ENCODE measurements at places on chromosomes 3 and 15.

DNA sequence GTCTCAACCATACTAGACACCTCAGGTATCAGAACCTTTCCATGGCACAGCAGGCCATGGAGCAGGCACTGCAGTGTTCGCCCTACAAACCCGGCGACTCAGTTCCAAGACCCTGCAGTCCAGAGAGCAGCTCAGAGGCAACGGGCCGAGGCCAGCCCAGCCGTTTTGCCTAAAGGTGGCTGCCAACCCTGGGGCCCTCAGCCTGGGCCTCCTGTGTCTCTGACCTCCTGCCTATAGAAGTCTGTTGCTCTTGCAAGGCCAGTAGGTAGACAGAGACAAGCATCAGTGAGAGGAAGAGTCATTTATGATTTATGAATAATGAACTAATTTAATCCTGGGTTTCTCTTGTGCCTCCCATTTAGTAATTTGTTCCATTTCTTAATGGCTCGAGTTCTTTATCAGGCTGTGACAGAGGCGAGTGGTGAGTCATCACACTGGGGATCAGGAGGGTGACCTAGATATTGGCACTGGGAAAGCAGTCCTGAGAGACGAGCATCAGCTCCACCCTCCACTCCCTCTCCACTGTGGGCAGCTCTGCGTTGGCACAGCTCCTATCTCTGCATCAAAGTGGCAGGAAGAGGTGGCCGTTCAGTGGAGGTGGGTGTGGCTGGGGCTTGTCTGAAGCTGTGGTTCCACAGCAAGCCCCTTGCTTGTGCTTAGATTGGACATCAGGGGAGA lies 79.8 kb downstream of the ABHD5 start:
- DNase-seq: no peak

DNA sequence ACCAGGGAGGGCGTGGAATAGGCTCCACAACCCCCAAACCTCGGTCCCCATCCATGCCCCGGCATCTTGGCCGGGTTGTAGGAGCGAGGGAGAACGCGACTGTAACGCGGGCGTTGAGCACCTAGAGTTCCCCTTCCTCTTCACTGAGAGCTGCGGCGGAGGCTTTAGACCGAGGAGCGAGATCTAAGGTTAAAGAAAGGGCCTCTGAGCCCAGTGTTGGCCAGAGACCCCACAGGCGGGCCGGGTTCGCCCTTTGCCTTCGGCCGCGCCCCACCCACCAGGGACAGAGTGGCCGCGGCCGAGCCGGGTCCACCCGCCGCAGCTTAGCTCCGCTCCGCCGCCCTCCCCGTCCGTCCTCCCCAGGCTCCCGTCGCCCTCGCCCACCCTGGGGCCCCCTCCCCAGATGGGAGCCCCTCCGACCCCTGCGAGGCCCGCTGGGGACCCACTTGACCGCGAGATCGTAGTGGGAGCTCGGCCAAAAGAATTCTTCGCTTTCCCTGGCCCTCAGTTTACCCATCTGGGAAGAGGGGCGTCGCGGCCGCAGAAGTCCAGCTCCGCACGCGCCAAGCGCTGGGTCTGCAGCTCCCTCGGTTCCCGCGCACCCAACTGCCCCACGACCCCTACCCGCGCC lies 425 bp downstream of the ANPEP start:
- DNase-seq: no peak

DNA sequence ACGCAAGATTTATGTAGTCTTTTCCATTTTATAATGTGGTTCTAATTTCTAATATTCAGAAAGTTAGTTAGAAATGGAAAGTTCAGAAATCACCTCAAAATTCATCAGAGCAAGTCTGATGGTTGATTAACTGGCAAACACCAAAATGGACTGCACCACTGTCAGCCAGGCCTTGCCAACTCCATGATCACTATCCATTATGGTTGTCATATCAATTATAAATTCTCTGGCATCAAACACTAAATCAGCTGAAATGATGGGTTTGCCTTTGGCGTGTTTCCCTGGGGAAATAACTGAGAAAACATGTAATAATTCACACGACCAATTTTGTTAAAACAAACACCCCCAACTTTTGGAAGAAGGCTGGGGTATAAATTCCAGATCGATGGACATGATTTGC lies 219.4 kb downstream of the CDIN1 start:
- no peak for DNase-seq

- no peak for DNase-seq
These were observed 276.2 kb upstream of the CNTN6 start for GRCh38 chr3:816605-817004.

- no peak for DNase-seq
These were observed 449.9 kb downstream of the FHIT start for GRCh38 chr3:60801307-60801706.

- no peak for DNase-seq
These were observed 6.2 kb downstream of the SUSD5 start for GRCh38 chr3:33212406-33212805.

DNA sequence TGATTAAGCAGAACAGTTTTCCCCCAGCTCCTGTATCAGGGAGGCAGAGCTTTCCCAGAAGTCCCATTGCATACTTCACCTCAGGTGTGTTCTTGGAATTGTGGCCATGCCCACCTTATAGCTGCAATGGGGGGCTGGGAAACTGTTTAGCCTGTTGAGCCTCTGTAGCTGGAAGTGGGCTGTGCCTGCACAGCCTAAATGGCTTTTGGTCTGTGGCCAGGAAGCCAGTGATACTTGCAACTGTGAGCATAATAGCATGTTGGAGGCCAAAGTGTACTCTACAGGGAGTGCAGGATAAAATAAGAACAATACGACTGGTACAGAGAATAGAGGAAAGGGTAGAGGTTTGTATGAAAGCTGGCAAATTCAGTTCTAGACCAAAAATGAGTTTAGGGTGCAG lies 248.5 kb downstream of the PTPRG start:
- DNase-seq: no peak

- no peak for DNase-seq
These were observed 34.7 kb upstream of the BNIP2 start for GRCh38 chr15:59723687-59724346.

GRCh38 chr3:50212502-50212901 lies 7.4 kb downstream of the SLC38A3 start:
- no peak for DNase-seq

DNA sequence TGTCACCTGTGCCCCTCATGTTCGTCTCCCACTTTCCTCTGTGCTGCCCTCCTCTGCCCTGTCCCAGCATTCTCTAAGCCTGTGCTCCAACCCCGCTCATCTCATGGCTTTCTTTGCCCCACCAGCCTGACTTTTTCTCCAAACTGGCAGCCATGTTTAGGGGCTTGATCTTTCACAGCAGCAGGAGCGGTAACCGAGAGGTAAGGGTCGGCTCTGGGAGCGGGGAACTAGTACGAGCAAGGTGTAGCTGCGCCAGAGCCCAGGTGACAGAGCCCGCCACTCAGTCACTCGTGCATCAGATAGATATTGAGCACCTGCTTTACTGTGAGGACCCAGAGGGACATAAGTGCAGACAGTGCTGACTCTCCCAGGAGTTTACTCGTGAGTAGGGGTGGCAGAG lies 13.4 kb downstream of the MAN2A2 start:
- DNase-seq: no peak

DNA sequence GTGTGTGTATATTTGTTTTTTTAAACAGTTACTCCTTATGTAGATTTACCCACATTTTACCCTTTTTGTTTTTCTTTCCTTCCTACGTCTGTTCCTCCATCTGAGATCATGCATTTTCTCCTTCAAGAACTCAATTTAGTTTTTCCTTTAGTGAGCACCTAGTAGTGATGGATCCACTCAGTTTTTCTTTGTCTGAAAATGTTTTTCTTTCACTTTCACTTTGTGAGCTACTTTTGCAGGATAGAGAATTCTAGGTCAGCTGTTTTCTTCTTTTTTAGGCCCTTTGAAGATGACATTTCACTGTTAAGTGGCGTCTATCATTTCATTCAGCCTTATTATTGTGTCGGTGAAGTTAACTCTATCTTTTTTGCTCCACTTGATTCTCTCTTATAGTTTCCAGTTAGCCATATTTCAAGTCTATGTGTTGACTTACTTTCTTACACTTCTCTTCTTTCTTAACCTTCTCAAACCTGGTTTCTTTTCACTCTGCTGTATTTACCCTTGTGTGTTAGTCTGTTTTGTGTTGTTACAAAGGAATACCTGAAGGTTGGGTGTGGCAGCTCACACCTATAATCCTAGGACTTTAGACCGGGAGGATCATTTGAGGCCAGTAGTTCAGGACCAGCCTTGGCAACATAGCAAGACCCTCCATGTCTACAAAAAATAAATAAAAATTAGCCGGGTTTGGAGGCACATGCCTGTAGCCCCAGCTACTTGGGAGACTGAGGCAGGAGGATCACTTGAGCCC lies 55.8 kb downstream of the PRKCI start:
- DNase-seq: no peak

DNA sequence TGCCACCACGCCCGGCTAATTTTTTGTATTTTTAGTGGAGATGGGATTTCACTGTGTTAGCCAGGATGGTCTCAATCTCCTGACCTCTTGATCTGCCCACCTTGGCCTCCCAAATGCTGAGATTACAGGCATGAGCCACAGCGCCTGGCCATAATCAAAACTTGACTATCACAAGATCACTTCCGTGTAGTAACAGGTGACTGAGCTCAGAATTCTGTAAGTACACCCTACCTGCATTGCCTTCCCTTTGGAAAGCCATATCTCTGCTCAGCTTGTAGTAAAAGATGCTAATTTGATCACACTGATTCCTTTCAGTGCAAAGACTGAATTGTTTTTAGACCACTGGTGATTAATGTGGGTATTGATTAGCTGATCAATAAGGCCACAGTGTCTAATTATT lies 167.1 kb downstream of the SHOX2 start:
- no peak for DNase-seq

- no peak for DNase-seq
These were observed 677 bp downstream of the POLQ start for GRCh38 chr3:121545049-121545573.

DNA sequence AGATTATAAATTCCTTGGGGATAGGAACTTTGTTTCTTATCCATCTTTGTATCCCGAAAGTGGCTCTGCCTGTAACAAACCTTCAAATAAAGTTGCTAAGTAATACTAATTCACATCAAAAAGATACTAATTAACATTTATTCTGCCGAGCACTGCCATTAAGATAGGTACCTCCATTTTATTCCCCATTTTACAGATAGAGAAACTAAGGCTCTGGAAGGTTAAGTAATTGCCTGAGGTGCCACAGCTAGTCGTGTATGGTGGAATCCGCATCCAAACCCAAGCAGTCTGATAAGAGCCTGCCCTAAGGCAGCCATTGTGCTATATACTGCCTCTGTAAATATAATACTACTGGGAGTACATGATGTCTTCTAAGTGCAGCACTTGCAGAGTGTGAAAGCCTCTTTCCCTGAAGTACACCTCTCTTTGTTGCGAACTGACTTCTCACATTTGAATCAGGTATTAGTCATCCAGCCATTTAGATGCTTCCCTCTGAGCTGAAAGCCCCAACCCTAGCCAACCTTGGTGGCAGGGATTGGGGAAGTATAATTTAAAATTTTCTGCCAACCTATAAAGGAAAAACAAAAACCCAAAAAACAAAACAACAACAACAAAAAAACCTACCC lies 78.5 kb upstream of the CHD2 start:
- DNase-seq: no peak

- no peak for DNase-seq
These were observed 111.0 kb downstream of the LRRK1 start for GRCh38 chr15:101029971-101030661.

All from activated CD4-positive, CD25-positive, alpha-beta regulatory T cell treated with anti-CD3 and anti-CD28 coated beads, Interleukin-2, amount 50 U/mL, for 16 hours (primary cell).